ENCODE measurements at places on chromosomes 2 and 18.

GRCh38 chr2:205762881-205763280 lies 80.6 kb downstream of the NRP2 start:
- DNase-seq, result no peak

DNA sequence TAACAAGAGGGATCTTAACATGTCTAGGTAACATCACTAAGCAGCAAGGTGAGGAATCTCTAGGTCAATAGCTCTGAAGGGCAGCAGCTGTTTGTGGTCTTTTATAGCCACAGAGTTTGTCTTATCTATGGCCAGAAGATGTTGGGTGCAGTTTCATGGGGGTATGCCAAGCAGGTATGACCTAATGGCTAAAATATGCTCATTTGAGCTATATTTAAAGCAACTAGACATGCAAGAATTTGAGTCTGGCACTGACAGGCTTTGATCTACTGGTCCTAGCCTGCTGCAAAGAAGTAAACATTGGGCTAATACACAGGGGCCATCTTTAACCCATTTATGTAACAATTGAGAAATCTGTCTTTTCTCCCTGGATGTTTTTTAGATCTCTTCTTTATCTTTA lies 13.9 kb upstream of the UGP2 start:
- DNase-seq, result no peak

DNA sequence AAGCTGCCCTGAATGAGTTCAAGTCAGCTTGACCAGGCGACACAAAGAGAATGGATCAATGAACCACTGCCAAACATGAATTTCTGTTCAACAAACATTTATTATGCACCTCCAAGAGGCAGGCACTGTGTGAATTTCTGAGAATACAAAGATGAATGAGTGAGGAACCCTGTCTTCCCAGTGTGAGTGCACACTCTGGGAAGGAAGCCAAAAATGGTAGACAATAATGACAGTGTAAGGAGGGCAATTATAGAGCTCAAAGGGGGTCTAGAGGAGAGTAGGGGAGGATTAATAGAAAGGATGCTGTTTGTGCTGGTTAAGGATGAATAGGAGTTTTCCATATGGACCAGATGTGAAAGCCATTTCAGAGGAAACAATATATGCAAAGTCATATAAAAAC lies 213.4 kb downstream of the DCC start:
- DNase-seq, result no peak

- no peak for DNase-seq
These were observed 229.2 kb downstream of the MYT1L start for GRCh38 chr2:2101924-2102323.

Data from CD4-positive, alpha-beta T cell treated with Interleukin-21 for 1 hour (primary cell).